ENCODE measurements at places on chromosomes 2 and 18.

DNA sequence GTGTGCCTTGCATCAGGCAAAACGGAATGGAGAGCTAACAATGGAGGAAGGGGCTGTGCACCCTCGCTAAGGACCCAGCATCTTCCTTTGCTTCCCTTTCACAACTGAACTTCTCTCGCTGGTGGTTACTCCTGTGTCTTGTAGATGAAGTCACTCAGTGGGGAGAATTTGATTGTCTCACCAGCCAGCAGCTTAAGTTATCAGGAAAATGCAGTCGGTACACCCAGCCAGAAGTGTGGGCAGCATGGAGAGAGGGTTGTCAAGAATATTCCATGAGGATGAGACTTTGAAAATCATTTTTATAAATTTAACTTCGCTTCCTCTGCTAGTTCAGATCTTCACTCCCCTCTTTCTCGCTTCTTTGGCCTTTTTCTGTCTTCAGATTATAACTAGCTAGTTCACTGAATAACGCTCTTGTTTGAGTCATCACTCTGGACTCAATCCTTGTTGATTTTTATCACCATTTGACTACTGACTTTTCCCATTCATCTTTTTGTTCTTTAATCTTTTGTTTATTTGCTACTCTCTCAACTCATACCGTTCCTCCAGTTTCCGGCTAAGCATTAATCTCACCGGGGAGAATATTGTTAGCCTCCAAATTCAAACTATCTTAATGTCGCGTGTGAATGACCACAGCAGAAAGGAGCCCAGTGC, 221.7 kb downstream of the CD226 start:
- no peak for DNase-seq

DNA sequence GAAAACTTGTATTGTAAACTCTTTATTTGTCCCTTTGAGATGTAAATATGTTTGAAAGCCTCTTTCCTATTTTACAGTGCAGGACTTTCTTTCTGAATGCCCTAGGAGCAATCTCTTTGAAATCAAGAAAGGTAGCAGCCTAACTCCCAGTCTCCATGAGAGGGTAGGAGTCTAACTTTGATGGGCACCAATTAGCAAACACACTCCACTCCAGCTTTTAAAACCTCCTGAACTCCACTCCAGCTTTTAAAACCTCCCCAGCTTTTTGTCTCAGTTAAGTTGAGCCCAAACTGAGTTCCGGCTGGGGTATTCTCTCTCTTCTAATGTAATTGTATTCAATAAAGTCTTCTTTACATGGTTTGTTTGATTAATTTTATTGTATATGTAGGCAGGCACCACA, 493.7 kb upstream of the CDH7 start:
- no peak for DNase-seq

DNA sequence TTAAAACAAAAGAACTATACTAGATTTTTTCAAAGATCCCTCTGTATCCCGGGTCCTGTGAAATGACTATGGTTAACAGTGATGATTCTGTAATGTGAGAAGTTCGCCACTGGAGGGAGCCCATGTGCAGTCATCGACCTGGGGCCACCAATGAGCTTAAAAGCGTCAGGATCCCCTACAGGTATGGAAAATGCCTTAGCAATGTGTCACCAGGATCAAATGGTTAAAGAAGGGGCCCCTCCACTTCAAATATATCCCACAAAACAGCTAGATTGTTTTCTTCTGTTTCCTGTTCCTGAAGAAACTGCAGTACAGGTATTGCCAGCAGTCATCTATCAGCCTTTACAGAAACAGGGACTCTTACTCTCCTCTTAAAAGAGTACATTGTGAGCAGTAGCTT, 15.3 kb downstream of the CHRNA1 start:
- peak; percentile 67 for DNase-seq

GRCh38 chr2:27407798-27408491, 1.4 kb downstream of the PPM1G start:
- no peak for DNase-seq

DNA sequence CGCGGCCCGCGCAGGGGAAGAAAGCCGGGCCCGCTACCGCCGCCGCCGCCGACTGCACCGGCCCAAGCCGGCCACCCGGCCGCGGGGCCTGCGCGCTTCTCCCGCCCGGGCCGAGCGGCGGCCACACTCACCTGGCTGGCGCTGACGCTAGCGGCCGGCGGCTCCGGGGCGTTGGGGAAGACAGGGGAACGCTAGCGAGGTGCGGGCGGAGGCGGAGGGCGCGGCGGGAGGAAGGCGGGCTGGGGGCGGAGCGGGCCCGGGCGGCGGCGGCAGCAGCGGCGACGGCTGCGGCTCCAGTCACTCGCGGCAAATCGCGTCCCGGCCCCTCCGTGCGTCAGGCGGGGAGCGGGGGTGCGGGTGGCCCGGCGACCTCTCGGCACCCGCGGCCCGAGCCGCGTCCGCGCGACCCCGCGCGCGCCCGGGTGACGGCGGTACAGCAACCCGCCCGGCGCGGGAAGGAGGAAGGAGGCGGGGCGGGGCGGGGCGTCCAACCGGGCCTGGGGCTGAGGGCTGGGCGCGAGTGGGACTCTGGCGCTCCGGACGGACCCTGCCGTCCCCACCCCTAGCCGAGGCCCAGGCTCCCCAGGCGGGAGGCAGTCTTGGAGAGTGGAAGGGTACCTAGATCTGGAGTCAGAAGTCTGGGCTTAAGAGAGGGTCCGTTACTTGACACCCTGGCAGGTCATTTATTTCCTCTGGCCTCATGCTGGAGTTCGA, at the start of gene SESTD1:
SESTD1 (minus strand) TSS at position 465 of the 714 bp plus-strand sequence. CDS start 72,991 bp downstream, outside the sequence.
- DNase-seq, result peak; percentile 54

Data from stimulated activated naive CD8-positive, alpha-beta T cell treated with anti-CD3 and anti-CD28 coated beads, Interleukin-15, amount 100 ng/mL, for 72 hours (primary cell).